Pancreas (tissue), 10 donors: ENCODE measurements at places on chromosomes 7 and 10. TPM values are rescaled to one million over a fixed set of nuclear protein-coding genes. Genes with fewer than 3 reads are reported as not detected.

- no peak for DNase-seq
Measured at GRCh38 chr7:92466682-92467081, 11.1 kb downstream of the ERVW-1 start.

The GRID1 gene
- 1.0 TPM for total RNA-seq

DNA sequence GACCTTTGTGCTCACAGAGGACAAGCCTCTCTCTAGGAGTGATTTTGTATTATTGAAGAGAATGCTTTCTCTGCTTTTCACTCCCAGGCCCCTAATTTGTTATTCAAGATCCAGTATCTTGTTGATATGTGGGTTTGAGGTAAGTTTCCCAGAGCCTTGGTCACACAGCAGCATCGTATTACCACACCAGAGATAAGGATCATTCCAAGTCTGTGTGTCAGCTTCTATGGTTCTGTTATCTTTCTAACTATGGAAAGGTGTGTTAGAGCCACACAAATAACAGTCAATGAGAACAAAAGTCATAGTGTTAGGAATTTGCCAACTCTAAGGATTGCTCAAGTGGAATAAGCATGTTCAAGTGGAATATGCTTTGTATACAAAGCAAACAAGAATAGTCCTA is 1208.3 kb downstream of the GATA3 start:
- DNase-seq: no peak

GRCh38 chr10:29559996-29560395 is 74.8 kb downstream of the SVIL start:
- no peak for DNase-seq

DNA sequence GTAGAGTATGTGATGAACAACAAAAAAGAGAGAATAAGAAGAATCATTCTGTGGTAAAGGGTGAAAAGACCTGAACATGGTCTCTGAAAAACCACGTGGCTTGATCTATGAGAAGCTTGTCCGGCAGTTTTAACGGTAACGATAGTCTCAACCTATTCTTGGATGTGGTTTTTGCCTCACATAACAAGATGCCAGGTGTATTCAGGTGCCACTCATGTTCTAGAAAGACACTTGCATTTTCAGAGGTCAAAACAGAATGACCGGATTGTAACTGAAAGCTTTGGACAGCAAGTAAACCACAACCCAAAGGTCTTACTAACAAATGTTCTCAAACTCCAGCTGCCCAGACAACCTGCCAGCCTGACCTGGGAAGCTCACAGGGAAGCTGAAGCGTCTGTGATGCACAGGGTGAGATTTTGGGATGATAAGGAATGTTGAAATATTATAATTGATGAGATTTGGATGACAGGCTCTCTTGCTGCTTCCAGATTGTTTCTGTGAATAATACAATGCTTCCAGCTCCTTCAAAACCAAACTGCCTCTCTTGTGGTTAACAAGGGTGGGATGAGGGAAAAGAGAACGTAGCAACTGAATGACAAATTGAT is 137.4 kb upstream of the GRB10 start:
- no peak for DNase-seq
